Activated T-helper 1 cell treated with Interleukin-2 at 50 U/mL for 16 hours (primary cell): ENCODE measurements at places on chromosomes 3 and 15.

DNA sequence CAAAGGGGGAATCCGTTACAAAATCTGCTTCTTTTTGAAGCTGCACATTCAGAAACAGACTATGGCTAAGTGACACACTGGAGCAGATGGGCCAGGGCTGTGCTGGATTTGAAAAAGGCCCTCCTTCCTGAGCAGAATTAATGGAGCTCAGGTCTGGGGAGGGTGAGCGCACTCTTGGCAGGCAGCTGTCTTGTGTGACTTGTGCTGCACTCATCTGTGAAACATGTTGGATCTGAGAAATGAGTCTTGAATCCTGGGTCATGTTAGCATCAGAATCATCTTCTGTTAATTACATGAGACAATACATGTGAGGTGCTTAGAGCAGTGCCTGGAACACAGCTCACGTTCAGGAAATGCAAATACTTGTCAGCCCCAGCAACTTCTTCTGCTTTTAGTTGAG, 219.6 kb downstream of the THSD4 start:
- no peak for DNase-seq

- no peak for DNase-seq
These were observed 29.9 kb upstream of the MCCC1 start for GRCh38 chr3:183129243-183129642.

- no peak for DNase-seq
These were observed 151.0 kb upstream of the WNT5A start for GRCh38 chr3:55637906-55638638.

GRCh38 chr3:177517906-177518305, 320.6 kb upstream of the TBL1XR1 start:
- DNase-seq, result no peak

DNA sequence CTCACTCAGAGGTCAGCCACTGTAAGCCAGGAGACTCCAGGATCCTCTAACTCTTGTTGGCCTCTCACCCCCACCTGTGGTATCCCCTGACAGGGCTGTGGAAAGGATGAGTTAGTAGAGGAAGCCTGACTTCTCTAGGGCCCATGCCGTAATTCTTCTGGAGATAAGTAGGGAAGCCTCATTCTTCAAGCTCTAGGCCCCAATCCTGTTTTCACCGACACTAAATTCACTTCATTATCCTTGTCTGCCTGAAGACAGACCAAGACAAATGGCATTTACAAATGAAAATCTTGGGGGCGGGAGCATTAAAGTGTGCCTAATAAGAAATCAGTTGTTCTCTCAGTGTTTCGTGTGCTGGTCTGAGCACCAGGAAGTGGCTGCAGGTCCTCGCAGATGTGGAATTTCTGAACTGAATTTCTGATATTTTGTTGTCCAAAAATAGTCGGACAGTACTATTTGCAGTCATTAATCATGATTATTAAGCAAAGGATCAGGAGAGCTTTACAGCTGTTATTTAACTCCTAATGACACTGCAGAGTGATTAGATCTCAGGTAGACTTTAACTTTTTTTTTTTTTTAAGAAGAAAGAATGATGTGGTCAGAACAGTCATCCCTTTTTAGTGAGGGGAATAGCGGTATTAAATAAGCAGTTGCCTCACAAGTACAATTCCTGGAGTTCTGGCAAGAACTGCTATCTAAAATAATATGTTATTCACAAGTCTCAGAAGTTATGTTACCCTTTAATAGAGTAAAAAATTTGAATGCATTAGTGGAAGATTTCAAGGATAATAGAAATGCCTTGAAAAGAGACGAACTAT, 58.4 kb downstream of the RBMS3 start:
- no peak for DNase-seq

- no peak for DNase-seq
These were observed 1.9 kb downstream of the FES start for GRCh38 chr15:90886291-90886614.

- no peak for DNase-seq
These were observed 460.7 kb upstream of the CBLB start for GRCh38 chr3:106329521-106329920.
